ENCODE measurements at places on chromosomes 2 and 18.
A peak's percentile ranks its signal among the peaks of the same experiment; 100 is the strongest.

DNA sequence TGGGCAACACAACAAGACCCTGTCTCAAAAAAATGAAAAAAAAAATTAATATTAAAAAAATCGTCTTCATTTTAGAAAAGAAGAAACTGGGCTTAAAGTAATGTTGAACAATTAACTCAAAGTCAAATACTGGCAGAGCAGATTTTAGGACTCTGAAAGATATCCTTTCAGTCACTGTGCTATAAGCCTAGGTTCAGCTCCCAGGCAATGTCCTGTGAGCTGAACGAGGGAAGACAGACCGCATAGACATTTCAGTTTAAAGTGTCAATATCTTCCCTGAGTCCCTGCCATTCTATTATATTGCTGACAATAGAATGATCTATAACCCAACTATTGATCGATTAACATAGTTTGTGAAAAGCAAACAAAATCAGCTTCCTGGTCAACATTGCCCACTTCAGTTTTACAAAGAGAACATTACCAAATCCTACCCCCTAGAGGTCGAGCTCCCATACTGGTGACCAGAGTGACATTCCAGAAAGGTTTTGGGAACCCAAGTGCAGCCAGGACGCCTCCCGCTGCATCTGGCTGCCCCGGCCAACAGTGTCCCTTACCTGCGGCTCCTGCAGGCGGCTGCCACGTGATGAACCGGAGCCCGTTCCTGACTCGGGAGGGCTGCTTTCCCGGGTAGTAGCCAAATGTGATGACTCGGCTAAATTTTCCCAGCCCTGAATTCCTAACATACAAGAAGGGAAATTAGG lies 639 bp downstream of the MRO start:
- DNase-seq: no peak

DNA sequence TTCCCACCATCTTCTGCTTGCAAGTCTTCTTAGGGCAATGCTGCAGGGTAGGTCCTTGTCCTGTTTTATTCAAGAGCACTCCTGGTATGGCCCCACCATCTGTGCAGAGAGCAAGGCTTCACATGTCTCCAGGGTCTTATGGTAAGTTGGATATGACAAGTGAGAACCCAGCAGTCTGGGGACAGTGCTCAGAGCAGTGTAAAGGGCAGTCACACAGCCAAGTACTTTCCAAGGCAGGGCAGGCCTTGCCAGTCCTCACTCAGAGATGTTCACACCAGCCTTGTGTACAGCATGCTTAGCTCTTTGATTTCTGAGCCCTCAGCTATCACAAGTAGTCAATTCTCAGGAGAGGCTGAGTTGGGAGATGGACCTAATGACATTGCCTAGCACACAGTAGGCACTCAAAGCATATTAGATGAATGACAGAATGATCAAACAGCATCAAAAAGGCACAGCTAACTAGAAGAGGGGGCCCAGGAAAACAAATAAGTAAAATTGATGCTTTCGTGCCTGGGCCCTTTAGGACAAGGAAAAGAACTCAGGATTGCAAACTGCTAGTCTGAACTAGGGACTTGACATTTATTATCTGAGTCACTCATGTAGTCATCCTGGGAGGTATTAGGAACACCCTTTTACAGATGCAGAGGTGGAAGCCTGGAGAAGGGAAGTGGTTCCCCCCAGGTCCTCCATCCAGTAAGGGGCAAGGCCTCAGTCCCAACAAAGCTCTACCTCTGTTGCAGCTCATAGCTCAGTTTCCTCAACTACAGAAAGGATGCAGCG lies 86.7 kb upstream of the CTAGE1 start:
- no peak for DNase-seq

DNA sequence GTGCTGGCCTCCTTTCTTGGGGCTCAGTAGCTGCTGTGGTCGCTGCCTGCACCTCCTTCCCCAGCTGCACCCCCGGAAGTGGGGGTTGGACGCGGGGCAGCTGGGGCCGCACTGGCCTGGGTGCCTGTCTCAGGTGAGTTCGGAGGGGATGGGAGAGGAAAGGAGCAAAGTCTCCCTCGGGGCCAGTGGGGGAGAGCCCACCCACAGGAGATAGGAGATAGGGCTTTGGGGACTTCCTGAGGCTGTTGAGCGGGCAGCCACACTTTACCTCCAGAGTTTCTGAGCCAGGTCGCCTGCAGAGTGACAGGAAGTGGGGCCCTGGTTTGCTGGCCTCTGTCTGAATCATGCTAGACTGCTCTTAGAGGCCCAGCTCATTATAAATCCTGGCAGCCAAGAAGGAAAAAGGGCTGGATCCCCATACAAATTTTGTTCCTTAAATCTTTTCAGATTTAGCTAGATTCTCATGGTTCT lies 8.1 kb downstream of the MBP start:
- DNase-seq: peak; percentile 80

GRCh38 chr2:160006475-160006874 lies 55.9 kb downstream of the PLA2R1 start:
- no peak for DNase-seq

DNA sequence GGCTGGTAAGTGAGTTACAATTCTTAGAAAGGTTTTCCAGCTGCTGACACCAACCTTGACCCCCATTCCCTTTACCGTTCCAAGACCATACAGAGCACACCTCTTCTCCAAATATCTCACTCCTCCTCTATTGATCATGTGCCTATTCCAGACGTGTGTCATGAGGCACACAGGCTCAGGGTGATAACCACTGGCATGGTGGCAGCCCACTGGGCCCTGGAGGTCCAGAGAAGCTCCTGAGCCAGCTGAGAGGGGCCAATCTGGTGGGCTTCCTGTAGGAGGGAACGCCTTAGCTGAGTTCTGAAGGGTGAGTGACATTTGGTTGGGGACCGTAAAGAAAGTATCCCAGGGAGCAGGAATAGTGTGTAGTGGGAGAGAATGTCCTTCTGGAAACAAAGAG lies 28.3 kb downstream of the ZAP70 start:
- no peak for DNase-seq

GRCh38 chr2:133844214-133844892 lies 276.1 kb upstream of the NCKAP5 start:
- DNase-seq: peak; percentile 65

DNA sequence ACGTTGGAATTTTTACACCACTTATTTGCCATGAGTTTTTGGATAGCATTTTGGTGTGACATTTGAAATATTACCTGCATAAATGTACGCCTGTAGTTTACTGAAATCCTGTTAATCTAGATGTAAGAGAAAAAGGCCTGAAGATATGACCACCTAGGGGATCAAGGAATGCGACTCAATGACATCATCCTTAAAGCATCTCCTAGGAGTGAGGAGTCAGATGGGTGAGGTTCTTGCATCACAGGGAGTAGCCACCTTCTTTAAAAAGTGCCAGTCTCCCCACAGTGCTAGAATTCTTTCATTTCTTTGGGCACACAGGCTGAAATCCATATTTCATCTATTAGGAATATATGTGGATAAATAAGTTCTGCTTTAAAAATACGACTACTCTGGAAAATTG lies 34.5 kb downstream of the ADCYAP1 start:
- DNase-seq: no peak

- DNase-seq: no peak
Observed at GRCh38 chr18:71443706-71444480, 1100.2 kb downstream of the CBLN2 start.

DNA sequence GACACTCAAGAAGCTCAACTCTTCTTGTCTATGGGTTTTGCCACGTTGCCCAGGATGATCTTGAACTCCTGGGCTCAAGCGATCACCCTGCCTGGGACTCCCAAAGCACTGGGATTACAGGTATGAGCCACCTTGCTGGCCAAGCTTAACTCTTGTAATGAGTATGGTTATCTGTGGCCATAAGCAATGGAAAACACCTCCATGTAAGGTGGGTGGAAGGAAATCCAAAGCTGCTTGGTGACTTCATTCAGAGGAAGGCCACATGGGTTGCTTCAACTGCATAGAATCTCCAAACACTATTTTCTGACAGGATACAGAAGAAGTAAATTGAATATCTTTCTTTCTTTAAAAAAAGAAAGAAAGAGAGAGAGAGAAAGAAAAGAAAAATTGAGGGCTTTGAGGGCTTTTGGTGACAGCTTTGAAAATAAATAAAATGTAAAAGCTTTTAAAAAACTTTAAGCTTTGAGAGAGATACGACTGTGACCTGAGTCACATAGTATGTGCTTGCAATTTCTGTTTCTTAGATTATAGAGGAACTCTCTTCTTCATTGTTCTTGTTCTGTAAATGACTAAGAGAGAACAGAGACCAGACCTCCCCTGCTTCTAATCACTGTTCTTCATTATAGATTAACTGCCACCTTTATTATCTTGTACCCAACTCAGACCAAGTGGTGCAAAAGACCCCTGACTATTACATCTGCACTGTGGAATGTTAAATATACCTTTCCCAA lies 123.1 kb upstream of the NDUFV2 start:
- no peak for DNase-seq

DNA sequence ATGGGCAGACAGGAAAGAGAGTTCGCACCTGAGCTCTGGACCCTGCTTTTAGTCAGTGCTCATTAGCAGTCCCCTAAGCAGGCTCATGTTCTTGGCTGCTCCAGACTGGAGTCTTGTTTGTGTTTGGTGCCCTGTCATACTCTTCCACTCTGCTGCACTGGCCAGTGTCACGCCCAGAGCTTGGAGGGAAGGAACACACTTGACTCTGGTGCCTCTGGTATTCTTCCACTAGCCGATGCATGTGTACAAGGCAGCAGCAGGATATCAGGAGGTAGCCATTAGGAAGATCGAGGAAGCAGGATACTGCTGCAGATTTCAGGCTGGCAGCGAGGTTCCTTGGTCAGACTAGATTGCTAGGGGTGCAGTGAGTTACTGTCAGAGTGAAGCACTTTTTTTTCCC lies 81.4 kb upstream of the B3GNT2 start:
- no peak for DNase-seq

GRCh38 chr2:43075811-43076585 lies 150.4 kb downstream of the ZFP36L2 start:
- no peak for DNase-seq

DNA sequence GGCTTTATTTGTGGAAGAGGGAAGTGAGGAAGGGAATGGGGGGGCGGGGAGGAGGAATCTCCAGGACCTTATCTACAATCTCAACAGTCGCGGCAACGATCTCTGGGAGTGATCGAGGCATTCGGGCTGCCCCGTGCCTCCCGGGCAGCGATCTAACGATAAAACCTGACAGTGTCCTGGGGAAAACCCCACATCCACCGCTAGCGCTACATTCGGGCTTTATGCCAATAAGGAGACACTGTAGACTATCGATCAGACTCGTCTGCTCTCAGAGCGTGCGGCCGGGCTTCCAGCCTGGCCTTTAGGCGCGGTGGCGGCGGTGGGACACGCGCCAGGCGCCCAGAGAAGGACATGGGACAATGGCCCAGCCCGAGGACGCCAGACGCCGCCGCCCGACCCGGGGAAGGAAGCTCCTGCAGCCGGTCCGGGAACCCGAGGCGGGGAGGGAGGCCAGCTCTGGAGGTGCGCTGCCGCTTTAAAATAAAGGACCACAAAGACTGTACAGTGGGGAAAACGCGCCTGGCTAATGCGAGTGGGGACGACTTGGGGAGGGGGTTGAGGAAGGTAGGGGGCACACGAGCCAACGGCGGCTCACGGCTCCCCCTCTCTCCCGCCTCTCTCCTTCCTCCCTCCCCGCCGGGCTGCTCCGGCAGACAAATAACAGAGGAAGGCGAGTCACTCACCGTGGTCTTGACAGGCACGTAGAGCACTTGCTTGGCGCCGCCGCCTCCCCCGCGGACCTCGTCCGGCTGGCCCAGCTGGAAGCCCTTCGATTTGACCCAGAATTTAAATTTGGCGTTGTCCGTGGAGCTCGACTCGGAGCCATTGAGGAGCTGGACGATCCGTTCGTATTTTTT lies 2.2 kb downstream of the NOL4 start:
- DNase-seq: no peak

DNA sequence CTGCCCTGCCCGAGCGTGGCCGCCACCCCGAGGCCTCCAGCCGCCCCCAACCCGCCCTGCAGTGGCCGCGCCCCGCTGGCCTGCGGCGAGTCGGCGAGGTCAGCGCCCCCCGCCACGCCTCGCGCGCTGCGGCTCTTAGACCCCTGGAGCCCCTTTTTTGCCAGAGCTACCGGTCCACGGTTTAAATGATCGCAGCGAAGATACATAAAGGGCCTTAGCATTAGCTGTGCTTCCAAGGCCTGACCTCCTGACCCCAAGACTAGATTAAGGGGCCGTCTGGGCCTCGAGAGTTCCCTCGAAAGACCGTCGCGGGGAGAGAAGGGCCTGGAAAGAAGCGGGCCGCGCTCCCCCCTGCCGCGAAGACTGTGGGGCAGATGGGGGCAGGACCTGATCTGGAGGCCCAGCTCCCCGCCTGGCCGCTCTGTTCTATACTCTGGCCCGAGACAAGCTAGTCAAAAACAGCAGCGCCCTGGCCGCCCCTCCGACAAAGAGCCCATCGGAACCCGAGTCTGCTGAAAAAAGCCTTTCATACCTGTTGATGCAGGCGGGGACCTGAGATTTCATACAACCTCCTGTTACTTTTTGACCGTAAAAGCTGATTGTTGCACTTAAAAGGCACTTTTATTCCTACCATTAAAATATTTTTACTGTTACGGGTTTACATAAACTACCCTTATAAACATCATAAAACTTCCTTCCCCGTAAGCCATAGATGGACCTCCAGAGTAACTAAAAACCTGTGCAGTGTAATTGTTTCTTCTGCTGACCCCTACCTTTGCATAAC lies 68.7 kb upstream of the PSMD14 start:
- no peak for DNase-seq

DNA sequence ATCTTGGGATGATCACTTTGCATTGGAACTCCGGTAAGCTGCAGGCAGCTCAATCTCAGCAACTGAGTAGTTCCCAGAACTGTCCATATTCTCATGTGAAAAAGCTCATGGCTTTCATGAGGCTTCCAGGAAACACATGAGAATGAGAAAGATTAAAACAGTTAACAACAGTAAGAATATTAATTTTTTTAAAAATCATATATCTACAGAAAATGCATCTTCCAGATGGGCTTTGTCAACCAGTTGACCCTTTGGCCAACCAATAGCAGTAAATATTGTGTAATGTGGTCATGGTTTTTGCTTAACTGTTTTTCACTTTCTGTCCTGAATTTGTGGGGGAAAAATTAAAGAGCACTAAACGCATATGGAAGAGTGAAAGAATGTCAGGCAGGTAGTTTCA lies 131.2 kb upstream of the CCDC195 start:
- DNase-seq: no peak

DNA sequence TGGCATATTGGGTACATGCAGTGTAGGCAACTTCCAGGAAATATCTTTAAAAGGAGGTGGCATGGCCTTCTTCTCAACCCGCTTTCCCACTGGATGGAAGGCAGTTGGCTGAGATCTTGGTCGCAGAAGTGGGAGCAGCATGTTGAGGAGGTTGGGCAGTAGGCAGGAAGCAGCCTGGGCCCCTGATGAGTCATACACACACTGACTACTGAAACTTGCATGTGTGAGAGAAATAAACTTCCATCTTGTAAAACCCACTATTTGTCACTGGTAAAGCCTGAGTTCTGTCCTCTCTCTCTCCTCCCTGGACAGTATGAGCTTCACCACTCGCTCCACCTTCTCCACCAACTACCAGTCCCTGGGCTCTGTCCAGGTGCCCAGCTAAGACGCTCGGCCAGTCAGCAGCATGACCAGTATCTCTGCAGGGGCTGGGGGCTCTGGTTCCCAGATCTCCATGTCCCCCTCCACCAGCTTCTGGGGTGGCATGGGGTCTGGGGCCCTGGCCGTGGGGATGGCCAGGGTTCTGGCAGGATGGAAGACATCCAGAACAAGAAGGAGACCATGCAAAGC lies 233.8 kb upstream of the SPRED2 start:
- DNase-seq: peak; percentile 14

- peak; percentile 33 for DNase-seq
Observed at GRCh38 chr2:73979686-73980085, 5.0 kb upstream of the TET3 start.

Measured in activated CD4-positive, alpha-beta memory T cell treated with anti-CD3 and anti-CD28 coated beads for 36 hours (primary cell).